ENCODE measurements at places on chromosomes 1 and 21.

DNA sequence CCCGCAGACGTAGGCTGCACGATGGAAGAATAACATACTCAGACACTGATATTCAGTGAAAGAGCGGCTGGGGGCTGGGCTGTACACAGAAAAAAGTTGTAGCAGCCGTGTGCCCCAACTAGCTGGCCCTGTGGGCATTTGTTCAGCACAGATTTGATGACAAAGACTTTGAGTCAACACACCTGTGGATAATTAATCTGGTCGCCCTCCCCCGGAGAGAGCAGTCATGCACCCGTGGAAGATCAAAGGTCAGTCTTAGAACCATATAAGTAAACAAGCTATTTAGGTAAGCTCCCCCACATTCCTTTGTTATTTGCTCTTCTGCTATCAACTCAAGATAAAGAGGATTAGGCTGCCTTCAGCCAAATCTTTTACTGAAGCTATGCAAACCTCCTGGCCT, 148.4 kb upstream of the HMCN1 start:
- DNase-seq = no peak

DNA sequence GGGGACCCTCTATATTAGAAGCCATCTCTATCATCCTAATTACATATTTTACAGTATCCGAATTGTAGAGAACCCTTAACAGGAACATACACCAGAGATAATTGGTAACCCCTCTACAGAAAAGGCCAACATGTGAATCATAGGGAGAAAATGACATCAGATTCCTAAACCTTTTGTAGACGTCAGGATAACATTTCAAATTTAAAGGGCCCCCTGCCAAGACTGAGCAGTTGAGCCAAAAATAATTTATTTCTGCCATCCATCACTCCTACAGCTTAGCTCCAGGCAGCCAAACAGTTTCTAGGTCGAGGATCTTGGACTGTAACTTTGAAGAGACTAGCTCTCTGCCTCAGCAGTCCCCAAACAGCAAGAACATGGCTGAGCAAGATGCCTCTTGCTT, 21.2 kb downstream of the ZNF697 start:
- no peak for DNase-seq

GRCh38 chr1:82994616-82995263, 1004.2 kb downstream of the TTLL7 start:
- DNase-seq = no peak

DNA sequence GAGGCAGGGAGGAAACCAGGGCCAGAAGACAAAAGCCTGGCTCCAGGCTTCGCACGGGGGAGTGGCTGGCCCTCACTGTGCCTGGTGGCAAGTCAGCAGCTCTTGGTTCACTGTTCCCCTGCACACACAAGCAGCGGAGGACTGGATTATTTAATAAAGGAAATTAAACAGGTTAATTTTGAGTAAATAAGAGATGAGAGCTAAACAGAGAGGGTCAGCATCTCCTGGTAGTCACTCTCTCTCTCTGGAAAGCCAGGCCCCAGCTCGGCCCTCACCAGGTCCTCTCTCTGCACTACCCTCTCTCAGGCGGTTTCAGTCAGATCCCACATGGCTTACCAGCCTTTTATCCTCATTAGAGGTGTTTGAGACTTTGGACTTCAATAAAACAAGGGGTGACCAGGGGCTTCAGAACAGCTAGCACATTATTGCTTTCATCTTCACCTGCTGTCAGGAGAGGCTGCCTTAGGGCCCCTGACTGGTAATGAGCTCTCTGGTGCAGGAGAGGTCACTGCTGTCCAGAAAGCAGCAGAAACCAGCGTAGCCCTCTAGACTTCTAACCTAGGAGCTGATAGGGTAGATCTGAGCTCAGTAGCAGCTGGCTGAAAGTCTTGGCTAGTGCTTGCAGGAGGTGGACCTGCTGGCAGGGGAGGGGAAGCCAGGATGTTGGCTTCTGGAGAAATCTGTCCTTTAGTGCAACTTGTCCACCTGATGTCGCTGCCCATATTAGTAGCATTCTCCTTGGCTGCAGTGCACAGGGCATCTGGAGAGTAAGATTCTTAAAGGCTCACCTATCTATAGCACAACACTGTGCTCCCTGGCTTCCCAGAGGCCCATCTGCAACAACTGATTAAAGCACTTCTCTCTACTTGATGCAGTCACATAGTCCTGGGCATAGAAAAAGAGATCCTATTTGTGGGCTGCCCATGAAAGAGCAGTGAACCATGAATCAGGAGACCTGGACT, 45.9 kb downstream of the SYT6 start:
- no peak for DNase-seq

- DNase-seq = no peak
Observed at GRCh38 chr1:231420299-231420958, 1.7 kb downstream of the EGLN1 start.

DNA sequence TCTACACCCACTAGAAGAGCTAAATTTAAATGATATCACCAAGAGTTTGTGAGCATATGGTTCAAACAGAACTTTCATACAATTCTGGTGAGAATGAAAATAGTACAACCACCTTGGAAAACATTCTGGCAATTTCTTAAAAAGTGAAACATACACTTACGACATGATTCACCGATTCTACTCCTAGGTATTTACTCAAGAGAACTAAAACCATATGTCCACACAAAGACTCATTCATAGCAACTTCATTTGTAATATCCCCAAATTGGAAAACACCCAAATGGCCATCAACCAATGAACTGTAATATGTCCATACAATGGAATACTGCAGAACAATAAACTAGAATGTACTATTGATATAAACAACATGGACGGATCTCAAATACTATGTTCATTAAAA, 51.2 kb upstream of the ADAM30 start:
- DNase-seq = no peak

- DNase-seq = no peak
Observed at GRCh38 chr1:56509713-56510641, 69.4 kb downstream of the PLPP3 start.

- DNase-seq = peak; percentile 5
Observed at GRCh38 chr1:117928881-117929342, 509 bp downstream of the GDAP2 start.

DNA sequence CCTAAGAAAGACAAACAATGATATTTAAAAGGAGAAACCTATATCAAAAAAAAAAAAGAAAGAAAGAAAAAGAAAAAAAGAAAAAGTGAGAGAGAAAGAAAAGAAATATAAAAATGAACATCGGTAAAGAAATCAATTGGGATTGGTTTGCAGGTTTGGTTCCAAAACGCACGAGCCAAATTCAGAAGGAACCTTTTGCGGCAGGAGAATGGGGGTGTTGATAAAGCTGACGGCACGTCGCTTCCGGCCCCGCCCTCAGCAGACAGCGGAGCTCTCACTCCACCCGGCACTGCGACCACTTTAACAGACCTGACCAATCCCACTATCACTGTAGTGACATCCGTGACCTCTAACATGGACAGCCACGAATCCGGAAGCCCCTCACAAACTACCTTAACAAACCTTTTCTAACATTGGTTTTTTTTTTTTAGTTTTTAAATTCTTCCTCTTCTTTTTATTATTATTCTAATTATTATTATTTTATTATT, 11.7 kb downstream of the LHX9 start:
- no peak for DNase-seq

GRCh38 chr1:151981178-151981525, 12.5 kb downstream of the S100A10 start:
- DNase-seq = no peak

GRCh38 chr1:33191731-33192275, 10.0 kb upstream of the TRIM62 start:
- no peak for DNase-seq

DNA sequence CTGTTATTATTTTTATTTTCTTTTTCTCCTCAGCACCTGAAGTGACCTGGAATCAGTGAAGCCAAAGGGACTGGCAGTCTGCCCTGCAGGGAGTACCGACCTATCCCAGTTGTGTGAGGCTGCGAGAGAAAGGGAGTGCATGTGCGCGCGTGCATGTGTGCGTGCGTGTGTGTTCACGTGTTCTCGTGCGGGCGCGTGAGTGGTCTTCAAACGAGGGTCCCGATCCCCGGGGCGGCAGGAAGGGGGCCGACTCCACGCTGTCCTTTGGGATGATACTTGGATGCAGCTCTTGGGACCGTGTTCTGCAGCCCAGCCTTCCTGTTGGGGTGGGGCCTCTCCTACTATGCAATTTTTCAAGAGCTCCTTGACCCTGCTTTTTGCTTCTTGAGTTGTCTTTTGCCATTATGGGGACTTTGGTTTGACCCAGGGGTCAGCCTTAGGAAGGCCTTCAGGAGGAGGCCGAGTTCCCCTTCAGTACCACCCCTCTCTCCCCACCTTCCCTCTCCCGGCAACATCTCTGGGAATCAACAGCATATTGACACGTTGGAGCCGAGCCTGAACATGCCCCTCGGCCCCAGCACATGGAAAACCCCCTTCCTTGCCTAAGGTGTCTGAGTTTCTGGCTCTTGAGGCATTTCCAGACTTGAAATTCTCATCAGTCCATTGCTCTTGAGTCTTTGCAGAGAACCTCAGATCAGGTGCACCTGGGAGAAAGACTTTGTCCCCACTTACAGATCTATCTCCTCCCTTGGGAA, 123.3 kb downstream of the PRDM2 start:
- DNase-seq = no peak

- no peak for DNase-seq
Observed at GRCh38 chr21:36004441-36004840, 55.9 kb downstream of the SETD4 start.

DNA sequence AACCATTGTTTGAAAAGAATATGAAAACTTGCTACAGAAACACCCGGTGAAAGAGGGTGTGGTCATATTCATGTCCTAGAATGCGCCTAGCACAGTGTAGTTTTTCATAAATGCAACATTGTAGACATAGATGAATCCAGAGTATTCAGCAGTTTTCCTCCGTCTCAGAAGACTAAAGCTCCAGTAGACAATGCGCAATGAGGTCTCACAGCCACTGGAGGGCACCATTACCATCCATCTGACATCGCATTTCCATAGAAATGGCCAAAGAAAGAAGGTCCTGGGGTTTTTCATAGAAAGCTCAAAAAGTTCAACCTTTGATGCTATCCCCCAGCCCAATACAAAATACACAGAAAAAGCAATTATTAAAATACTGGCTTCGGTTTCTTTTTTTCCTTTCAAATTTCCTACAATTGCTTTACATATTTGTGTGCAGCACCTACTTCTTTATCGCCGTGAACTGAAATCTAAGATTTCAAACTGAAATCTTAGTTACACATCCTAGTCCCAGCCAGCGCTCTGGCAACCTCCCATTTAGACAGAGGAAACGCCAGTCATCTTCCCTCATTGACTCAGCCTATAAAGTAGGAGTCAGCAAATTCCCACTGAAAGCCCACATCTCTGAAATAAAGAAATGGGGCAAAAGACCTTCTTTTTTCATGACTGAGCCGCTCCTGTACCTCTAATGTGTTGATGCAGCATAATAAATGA, 3.9 kb upstream of the CD58 start:
- DNase-seq = peak; percentile 28

Measured in stimulated activated CD8-positive, alpha-beta memory T cell treated with anti-CD3 and anti-CD28 coated beads, Interleukin-2, amount 100 ng/mL, for 1 hour (primary cell).